ENCODE measurements at places on chromosomes 1 and 21.
A peak's percentile ranks its signal among the peaks of the same experiment; 100 is the strongest.

- DNase-seq: no peak
Observed at GRCh38 chr1:25744636-25745425, 55.2 kb upstream of the SELENON start.

DNA sequence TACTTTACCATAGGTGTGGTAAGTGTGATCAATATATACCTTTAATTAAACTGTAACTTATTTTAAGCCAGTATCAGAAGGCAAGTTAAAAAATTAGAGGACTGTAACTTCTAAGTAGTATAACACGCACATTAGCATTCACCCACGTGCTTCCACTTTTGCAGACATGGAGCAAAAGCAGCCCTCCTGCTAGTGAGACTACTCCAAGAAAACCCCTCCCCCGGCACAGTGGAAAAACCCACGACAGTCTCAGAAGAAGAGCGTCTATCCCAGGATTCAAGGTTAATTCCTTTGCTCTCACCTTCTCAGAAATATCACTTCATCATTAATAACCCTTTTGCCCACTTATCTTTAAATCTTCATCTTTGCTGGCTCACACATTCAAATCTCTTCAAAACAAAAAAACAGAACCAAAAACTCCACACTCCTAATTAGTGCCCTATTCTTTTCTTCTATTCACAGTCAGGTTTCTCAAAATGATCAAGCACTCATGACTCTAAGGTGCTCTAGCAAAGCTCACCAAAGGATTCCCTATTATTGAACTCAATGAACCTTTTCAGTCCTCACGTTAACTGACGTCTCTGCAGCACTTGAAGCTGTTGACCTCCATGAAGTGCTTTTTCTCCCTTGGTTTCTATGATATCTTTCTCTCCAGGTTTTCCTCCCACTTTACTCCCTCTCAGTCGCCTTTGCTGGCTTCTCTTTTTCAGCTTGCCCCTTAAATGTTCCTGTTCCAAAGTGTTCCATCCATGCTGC lies 213.5 kb downstream of the SMYD3 start:
- no peak for DNase-seq

GRCh38 chr1:191674626-191675179 lies 483.6 kb upstream of the RGS18 start:
- DNase-seq: no peak

GRCh38 chr1:154404984-154405746 lies at the start of gene IL6R:
Gene IL6R (plus strand): TSS chr1:154405343. CDS start chr1:154405630, 287 bp downstream.
- DNase-seq: peak; percentile 95

- DNase-seq: no peak
Observed at GRCh38 chr1:213938776-213939175, 49.0 kb upstream of the PROX1 start.

DNA sequence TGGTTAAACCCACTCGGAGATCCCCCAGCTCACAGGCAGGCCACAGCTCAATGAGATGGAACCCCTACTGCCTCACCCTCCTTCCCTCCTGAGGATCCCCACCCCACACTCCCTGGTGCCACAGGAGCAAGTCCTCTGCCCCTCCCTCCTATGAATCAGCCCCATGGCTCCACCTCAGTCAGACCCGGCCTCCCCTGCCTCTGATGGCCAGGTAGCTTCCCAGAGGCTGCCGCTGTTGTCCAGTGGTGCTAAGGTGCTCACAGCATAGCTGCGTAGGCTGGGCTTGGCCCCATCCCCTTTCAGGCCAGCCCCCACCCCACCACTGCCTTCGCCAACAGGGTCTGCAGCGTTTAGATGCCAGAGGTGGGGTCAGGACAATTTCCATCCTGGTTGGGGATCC lies 98.5 kb upstream of the IGSF21 start:
- DNase-seq: no peak

GRCh38 chr1:233227930-233228465 lies 67.5 kb downstream of the PCNX2 start:
- no peak for DNase-seq

DNA sequence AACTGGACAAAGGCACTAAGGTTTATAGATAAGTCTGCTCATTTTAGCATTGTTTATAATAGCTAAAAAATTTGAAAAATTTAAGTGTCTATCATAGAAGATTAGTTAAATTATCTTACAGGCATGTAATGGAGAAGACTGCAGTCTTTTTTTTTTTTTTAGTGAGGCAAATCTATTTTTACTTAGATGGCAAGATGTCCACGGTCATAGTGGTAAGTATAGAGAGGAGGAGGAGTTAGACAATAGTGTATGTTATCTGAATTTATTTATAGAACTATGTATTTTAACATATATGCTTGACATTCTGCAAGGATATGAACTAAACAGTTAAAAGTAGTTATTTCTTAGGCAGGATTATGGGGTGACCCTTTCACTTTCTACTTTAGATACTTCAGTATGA lies 149.0 kb downstream of the SYT2 start:
- DNase-seq: no peak

DNA sequence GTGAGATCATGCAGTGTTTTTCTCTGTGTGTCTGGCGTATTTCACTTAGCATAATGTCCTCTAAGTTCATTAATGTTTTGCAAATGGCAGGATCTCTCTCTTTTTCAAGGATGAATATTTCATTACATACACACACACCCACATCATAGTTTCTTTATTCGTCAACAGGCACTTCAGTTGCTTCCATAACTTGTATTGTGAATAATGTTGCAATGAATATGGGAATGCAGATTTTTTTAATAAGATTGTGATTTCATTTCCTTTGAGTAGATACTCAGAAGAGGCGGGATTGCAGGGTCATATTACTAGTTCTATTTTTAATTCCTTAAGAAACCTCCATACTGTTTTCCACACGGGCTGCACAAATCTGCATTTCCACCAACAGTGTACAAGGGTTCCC lies 134.0 kb downstream of the CLEC20A start:
- peak; percentile 79 for DNase-seq

DNA sequence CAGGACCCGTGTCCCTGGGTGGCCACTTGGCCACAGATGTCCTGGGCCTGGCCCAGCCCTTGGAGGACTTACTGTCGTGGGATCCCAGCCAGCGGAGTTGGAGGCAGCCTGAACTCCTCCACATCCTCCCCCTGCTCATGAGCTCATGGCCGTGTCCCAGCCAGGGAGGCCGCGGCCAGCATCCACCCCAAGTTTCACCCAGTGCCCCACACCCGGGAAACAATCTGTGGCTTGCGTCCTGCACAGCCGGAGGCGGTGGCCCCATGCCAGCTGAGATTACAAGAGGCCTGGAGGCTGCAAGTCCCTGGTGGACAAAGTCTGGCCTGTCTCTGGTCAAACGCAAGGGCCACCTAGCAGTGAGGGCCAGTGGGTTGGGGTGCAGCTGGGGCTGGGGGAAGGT lies 27.5 kb upstream of the TMEM52 start:
- peak; percentile 70 for DNase-seq

GRCh38 chr1:71706029-71706671 lies 576.2 kb downstream of the NEGR1 start:
- no peak for DNase-seq

- peak; percentile 87 for DNase-seq
Observed at GRCh38 chr1:29793101-29793546, 556.8 kb downstream of the PTPRU start.

GRCh38 chr1:15206418-15207030 lies 40.5 kb upstream of the FHAD1 start:
- DNase-seq: no peak

DNA sequence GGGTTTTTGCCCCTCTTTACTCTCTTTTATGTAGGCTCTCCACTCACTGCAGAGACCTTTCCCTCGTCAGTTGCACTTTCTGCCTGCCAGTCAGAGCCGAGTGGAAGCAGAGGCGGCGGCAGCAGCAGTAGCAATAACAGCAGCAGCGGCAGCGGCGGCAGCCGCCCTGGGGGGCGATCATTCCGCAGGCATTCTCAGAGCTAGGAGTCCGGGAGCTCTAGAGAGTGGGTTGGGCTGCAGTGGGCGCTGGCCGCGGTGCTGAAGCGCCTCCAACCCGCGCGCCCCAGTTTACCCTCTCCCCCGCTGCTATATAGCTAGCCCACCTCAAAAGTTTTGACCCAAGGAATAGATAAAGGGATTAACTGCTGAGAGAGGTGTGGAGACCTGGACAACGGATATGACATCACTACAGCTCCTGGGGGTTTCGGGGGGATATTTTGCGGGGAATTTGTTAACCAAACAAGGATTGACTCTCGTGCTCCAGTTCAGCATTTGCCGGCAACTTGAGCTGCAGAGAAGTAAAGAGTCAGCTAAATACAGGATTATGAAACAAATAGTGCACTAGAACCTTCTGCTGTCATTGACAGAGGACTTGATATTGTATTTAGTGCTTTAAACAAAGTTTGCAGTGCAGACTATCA lies at the start of gene OLFM3:
OLFM3 (minus strand) TSS at position 102 of the 641 bp plus-strand sequence.
- DNase-seq: peak; percentile 11

GRCh38 chr1:116842654-116843053 lies 67.1 kb upstream of the PTGFRN start:
- DNase-seq: peak; percentile 45

DNA sequence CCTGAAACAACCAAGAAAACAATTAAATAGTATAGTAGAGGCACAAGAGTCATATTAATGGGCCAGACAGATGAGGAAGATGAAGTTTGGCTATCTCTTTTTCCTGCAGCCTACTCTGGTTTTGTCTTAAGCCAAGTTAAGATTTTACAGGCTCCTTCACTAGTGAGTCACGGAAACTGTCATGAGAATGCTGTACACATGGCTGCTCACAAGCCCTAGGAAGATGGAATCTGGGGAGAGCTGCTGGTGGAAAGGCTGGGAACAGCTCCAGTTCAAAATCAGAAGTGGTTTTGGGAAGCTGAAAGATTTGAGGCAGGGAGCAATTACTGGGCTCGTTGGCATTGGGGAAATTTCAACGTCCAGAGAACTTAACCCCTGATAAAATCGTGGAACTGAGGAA lies 46.4 kb upstream of the S1PR1 start:
- DNase-seq: peak; percentile 53

GRCh38 chr1:183952101-183952500 lies 85.4 kb downstream of the COLGALT2 start:
- no peak for DNase-seq

- no peak for DNase-seq
Observed at GRCh38 chr1:16920951-16921350, 780 bp upstream of the CROCC start.

DNA sequence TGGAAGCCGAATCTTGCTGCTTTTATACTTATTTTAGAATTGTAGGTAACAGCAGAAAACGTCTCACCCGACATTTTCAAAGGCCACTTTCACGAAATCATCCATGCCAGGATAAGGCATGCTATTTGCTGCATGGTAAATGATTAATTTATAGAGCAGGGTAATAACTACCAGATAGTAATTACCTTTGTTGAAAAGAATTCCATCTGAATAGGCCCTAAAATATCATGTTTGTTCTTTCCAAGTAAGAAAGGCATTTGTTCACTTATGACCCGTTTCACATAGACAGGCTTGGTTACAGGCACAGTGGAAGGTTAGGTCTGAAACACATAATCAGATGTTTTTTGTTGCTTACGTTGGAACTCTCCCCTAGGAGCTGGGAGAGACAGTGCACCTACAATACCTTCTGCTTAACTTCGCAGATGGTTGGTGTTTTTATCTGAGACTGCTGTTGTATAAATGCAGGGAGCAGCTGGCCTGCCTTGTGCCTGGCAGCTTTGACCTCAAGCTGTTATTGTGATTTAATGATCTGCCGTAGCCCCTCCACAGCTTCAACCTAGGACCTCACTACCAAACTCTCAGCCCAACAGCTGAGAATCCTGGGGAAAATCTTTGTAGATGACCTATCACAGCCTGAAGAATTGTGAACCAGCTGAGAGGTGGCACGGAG lies 1.6 kb downstream of the SLC44A3 start:
- no peak for DNase-seq

GRCh38 chr1:168368131-168368530 lies 87.5 kb downstream of the TBX19 start:
- no peak for DNase-seq

DNA sequence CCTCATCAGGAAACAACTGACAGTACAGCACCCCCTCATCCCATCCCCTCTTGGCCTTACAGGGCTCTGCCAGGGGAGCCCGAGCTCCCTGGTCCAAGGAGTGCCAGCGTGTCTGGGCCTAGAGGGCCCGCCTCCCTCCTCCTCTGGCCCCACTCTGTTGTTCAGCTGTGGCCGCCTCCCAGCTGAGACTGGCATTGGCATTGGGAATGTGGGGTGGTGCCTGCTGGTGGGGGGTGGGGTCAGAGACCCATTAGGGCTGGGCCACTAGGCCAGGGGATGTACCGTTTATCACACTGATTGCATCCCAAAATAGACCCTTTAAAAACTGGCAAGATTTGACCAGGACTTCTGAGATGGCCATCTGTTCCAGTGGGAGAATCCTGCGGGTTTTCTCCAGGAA lies 1.4 kb downstream of the LDLRAP1 start:
- DNase-seq: no peak

- DNase-seq: no peak
Observed at GRCh38 chr1:92543131-92544055, 56.7 kb upstream of the GFI1 start.

GRCh38 chr1:96414598-96414997 lies 307.0 kb upstream of the PTBP2 start:
- no peak for DNase-seq

DNA sequence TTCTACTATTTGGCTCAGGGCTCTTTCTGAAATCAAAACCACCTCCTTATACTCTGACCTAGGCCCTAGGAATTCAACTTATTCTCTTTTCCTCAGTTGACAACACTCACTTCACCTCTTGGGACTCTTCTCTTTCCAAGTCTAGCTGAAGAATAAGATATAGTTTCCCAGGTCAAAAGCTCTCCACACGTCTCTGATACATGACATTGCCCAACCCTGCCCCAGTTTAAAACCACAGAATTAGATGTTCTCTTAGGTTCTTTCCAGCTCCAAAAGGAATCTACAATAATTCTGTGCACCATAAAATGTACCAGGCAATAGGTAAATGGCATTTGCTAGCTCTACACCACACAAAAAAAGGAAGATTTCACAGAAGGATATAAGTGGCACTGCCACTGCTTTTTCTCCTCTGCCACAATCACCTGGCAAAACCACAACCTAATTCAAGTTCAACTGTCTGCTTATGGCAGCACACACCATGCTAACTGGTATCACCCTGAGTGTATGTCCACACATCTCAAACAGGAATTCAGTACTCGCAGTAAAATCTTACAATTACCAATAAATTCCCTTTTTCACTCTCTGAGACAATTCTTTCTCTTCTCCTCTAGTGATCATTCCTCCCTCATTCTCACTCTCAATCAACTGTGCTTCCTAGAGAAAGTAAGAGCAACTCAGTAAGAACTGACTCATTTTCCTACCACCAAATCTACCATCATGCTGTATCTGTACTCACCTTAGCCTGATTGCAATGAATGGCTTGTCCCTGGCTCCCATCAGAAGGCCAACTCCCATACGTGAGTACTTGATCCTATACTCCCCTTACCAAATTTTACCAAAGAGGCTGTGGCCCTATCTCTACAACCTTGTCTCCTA lies 27.3 kb downstream of the ZBTB8OS start:
- DNase-seq: no peak

GRCh38 chr1:65150583-65151263 lies 2.7 kb downstream of the AK4 start:
- DNase-seq: no peak

- peak; percentile 9 for DNase-seq
Observed at GRCh38 chr1:72197786-72198185, 84.6 kb downstream of the NEGR1 start.

GRCh38 chr1:178283409-178283808 lies 189.5 kb downstream of the RASAL2 start:
- DNase-seq: peak; percentile 86

- DNase-seq: peak; percentile 52
Observed at GRCh38 chr1:6208723-6209660, 3.1 kb downstream of the RNF207 start.
